ENCODE measurements at places on chromosomes 1 and 21. TPM values are rescaled to one million over a fixed set of nuclear protein-coding genes. Genes with fewer than 3 reads are reported as not detected.

CLCA4 gene
- total RNA-seq: 0.08 TPM

AMY1A gene
- not detected for total RNA-seq

SLC25A24 gene
- 31.8 TPM for total RNA-seq

CYP4Z1 gene
- total RNA-seq: not detected

RGL1 gene
- total RNA-seq: 0.92 TPM

ZNF669 gene
- 13.9 TPM for total RNA-seq

TINAGL1 gene
- total RNA-seq: 6.1 TPM

TCEA3 gene
- total RNA-seq: 8.3 TPM

EPS8L3 gene
- not detected for total RNA-seq

BRDT gene
- total RNA-seq: not detected

S100A7 gene
- total RNA-seq: not detected

OR2L3 gene
- total RNA-seq: not detected

HES2 gene
- 11.1 TPM for total RNA-seq

USH2A gene
- total RNA-seq: not detected

CFHR3 gene
- total RNA-seq: not detected

CFAP45 gene
- total RNA-seq: 1.6 TPM

TIAM1 gene
- total RNA-seq: 3.7 TPM

MCOLN3 gene
- 14.2 TPM for total RNA-seq

S100A8 gene
- not detected for total RNA-seq

NBPF20 gene
- total RNA-seq: 3.5 TPM

BEND5 gene
- not detected for total RNA-seq

RIIAD1 gene
- not detected for total RNA-seq

SPOCD1 gene
- total RNA-seq: 0.54 TPM

SYT6 gene
- not detected for total RNA-seq

CLDN14 gene
- not detected for total RNA-seq

OR2G6 gene
- total RNA-seq: not detected

TNFAIP8L2 gene
- total RNA-seq: not detected

SAMSN1 gene
- total RNA-seq: 0.44 TPM

XCL1 gene
- not detected for total RNA-seq

CATSPERE gene
- total RNA-seq: 0.31 TPM

OLFML3 gene
- total RNA-seq: 0.15 TPM

TMEM81 gene
- total RNA-seq: 4.0 TPM

CR1L gene
- not detected for total RNA-seq

DDR2 gene
- 1.9 TPM for total RNA-seq

MTMR11 gene
- 12.0 TPM for total RNA-seq

KIAA0040 gene
- 0.31 TPM for total RNA-seq

GJA8 gene
- not detected for total RNA-seq

VWA5B1 gene
- not detected for total RNA-seq

MAP3K21 gene
- total RNA-seq: 3.1 TPM

SNRPE gene
- total RNA-seq: 217 TPM

ASCL5 gene
- total RNA-seq: not detected

MTF1 gene
- total RNA-seq: 26.2 TPM

DOP1B gene
- 31.0 TPM for total RNA-seq

CHRNB2 gene
- total RNA-seq: 0.21 TPM

LMX1A gene
- total RNA-seq: not detected

CLEC20A gene
- not detected for total RNA-seq

ADARB1 gene
- 15.0 TPM for total RNA-seq

PRR9 gene
- not detected for total RNA-seq

CHI3L2 gene
- total RNA-seq: 0.77 TPM

PPFIA4 gene
- 1.9 TPM for total RNA-seq

C1QB gene
- 0.33 TPM for total RNA-seq

ADAMTS1 gene
- total RNA-seq: 3.3 TPM

LCE4A gene
- not detected for total RNA-seq

DPH5 gene
- 22.6 TPM for total RNA-seq

FAM110D gene
- total RNA-seq: 0.05 TPM

FTCD gene
- 0.21 TPM for total RNA-seq

SPRR2F gene
- not detected for total RNA-seq

OR2W3 gene
- total RNA-seq: not detected

PLA2G4A gene
- total RNA-seq: not detected
